ENCODE measurements at places on chromosomes 7 and 10.

DNA sequence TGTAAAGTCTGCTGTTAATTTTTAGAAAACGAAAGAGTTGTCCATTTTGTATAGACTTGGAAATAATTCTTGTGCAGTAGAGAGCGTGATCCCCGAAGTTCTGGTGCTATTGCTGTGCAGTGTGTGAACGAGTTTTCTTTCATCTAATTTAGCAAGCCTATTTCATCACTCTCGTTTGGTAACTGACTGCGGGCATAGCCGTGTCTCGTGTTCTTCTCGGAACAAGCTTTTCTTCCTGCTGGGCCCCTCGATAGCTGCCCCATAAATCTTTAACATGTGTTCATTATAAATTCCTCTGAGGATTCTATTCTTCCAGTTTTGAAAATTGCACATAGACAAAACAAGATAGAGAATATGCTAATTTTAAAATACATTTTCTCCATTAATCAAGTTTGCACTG lies 622.0 kb upstream of the PFKP start:
- no peak for DNase-seq

DNA sequence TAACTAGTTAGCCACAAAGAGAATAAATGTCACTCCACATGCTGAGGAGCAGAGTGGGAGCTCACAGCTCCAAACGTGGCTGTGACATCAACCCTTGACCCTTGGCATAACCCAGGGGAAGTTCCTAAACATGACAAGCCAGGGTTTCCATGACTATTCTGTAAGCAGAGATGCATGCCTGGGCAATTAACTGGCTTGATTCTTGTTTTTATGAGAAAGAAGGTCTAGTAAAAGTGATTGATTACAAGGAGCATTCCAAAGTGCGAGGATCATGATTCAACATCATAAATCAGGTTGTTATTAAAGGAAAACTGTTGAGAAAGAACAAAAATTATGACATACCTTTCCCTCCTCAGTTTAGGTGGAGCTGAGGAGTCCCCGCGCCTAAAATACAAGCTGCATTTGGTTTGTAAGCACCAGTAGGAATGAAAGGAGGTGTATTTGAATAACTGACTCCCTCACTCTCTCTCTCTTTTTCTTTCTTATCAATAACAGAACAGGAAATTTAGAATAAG lies 108.4 kb downstream of the SFMBT2 start:
- DNase-seq = no peak

DNA sequence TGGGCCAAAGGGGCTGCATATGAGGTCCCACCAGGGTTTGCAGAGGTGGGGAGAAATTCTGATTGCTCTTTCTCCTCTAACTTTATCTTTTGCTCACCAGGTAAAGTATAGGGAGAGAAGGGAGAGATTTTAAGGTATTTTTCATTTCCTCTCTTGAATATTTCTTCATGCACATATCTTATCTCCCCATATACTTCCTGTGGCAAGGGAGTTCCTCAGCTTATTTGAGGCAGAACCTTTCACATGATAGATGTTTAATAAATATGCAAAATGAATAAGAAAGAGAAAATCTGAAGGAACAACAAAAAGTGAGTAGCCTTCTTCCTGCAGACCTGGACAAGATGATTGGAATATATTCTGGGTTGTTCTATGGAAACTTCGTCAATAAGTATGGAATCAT lies 67.4 kb upstream of the PDCD4 start:
- no peak for DNase-seq

DNA sequence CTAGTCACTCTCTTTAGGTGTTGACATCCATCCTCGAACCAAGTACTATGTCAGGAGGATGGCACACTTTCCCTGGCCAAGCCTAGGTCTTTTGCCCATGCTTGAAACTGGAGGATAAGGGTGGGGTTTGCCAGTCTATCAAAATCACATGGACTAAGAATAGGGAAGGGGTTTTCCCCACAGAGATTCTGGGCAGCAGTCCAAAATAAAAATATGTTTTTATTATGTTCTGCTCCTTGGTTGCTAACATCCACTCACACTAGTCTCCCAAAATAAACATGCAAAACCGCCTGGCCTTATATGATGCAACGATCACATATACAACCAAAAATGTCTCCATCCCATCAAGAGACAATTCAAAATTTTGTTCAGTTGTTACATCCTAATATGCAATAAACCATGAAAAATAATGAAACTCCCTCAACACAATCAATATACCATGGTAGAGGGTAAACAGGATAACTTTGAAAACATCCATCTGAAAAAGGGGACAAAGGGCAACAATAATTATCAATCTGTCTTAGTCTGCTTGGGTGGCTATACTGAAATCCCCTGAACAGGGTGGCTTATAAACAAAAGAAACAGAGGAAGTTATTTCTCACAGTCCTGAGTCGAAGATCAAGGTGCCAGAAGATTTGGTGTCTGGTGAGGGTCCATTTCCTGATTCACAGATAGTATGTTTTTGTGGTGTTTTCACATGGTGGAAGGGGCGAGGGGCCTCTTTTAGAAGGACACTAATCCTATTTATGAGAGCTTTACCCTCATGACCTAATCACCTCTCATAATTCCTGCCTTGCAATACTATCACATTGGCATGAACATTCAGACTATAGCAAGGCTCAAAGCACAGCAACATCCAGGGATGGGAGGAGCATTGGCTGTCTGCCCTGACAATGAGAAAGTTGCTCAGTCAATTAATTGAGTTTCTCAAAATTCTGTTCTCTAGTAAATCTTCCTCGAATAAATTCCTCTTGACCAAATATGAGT lies 159.3 kb downstream of the ETV1 start:
- peak; percentile 90 for DNase-seq

DNA sequence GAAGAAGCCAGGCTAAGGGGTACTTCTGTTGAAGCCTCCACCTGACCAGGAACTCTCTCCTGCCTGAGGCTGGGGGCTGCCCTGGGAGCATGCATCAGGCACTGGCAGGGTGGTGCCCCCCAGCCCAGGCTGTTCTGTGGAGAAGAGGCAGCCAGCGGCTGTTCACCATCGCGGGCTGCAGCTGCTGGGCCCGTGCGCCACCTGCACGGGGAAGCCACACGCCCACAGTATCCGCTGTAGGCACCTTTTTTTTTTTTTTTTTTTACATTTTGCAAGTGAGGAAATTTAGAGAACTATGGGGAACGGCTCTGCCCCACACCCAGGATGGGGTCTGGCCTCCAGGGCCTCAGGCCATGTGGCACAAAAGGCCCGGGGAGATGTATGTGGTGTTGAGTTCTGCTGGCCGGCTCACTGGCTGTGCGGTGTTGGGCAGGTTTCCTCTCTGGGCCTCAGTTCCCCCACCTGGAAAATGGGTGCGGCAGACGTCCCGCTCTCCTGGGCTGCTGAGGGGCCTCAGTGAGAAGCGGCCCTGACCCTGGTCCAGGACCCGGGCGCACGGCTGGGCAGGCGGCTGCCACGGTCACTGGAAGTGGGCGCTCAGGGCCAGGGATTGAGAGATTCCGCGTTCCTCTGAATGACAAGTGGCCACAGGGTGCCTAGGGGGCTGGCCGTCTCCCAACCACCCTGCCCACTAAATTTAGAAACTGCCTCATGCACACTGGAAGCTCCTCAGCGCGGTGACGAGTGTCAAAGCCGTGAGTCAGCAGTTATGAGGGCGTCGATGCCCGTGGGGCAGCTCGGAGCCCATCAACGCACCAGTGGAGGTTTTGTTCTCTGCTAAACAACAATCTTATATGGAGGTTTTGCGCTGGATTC lies 8.8 kb upstream of the INTS1 start:
- DNase-seq = peak; percentile 61

DNA sequence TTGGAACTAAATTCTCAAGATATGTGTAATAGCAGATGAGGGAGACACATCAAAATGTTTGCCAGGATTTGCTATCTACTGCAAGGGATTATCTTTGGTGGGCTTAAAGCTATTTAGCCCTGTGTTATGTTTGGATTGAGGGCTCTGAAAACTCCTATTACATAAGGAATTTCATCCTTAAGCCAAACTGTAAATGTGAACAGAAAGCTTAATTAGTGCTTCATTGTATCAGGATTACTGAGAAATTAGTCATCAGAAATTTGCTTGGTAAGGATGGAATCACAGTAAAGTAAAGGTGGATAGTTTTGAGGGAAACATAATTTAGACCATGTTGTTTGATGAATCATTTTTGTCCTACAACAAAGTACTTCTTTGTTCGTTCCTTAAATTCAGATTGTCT lies 8.3 kb downstream of the ANKRD7 start:
- DNase-seq = peak; percentile 39

GRCh38 chr10:124058346-124059003 lies 34.9 kb downstream of the CHST15 start:
- DNase-seq = no peak

DNA sequence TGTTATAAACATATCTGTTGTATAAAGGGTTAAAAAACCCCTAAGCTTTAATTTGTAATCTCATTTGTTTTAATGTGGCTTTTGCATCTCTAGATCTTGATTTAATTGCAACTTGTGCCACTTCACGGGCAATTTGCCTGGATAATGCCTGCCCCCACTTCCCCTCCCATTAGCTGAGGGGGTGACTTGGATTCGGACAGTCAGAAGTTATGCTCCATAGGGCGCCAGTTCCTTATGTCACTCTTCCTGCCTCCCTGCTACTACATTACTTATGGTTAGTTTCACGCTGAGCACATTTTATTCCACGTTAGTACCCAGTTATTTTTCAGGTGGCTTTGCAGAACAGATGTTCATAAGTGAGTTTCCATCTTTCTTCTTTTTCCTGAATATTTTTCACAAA lies 1015.2 kb upstream of the PHF14 start:
- DNase-seq = no peak

- DNase-seq = no peak
These were observed 925 bp downstream of the H2AZ2 start for GRCh38 chr7:44846816-44847508.

- no peak for DNase-seq
These were observed 4.0 kb downstream of the CRYGN start for GRCh38 chr7:151435971-151436370.

DNA sequence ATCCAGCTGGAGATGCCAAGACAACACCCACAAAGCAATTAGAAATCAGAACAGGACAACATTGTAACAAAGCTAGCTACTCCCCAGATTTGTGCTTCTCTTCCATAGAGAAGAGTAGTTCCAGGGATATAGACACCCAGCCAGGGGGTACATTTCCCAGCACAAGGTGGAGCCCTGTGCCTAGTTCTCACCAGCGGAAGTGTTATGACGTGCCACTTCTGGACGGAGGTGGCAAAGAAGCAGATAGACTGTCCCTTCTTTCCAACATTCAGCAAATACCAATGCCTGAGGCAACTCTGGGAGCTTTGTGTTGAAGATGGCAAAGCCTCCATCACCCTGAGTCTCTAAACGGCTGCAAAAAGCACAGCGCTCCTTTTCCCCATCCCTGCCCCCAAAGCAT lies 23.4 kb upstream of the GSAP start:
- peak; percentile 31 for DNase-seq

- no peak for DNase-seq
These were observed 37.9 kb downstream of the ZC3HC1 start for GRCh38 chr7:130013241-130013640.

Measured in fibroblast of the aortic adventitia (primary cell).